ENCODE measurements at places on chromosomes 7 and 10. TPM values are rescaled to one million over a fixed set of nuclear protein-coding genes. Genes with fewer than 3 reads are reported as not detected.

GRCh38 chr7:17654940-17655339 is 285.4 kb downstream of the SNX13 start:
- DNase-seq = no peak

The CARD11 gene
- 3.9 TPM for total RNA-seq

The SLC13A1 gene
- total RNA-seq = not detected

The CUL1 gene
- total RNA-seq = 40.4 TPM

GRCh38 chr10:70761727-70762350 is 23.3 kb downstream of the TBATA start:
- DNase-seq = peak; percentile 42

The GJC3 gene
- total RNA-seq = 31.7 TPM

GRCh38 chr7:3197567-3198213 is 103.4 kb upstream of the SDK1 start:
- peak; percentile 5 for DNase-seq

DNA sequence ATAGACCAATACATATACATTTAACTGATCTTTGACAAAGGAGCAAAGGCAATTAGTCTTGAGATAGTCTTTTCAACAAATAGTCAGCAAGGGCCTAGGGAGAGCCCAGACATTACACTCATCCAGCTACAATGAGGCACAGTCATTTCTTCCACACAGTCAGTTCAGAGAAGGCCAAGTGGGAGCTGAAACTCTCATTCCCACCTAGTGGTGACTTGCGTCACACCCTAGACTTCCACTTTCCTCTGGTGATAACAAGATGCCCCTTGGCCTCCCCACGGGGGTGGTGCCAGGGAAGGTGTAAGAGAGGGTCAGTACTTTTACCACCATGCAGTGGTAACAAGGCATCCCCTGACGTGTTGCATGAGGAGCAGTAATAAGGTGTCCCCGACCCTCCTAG is 8.0 kb downstream of the FRMPD2 start:
- DNase-seq = no peak

- DNase-seq = no peak
Measured at GRCh38 chr10:132168571-132169030, 18.1 kb upstream of the DPYSL4 start.

All from sciatic nerve (tissue), 2 donors.